ENCODE measurements at places on chromosomes 5 and 9. TPM values are rescaled to one million over a fixed set of nuclear protein-coding genes. Genes with fewer than 3 reads are reported as not detected.

PCDHAC1 gene
- 1.0 TPM for total RNA-seq

FCN2 gene
- not detected for total RNA-seq

SLC28A3 gene
- total RNA-seq: not detected

SLC6A3 gene
- total RNA-seq: not detected

PELO gene
- total RNA-seq: 16.5 TPM

IL4 gene
- total RNA-seq: not detected

ZNF484 gene
- total RNA-seq: 7.2 TPM

Data from HCT116 (cell line).